ENCODE measurements at places on chromosomes 2 and 18.

GRCh38 chr2:74862020-74862964 is 28.4 kb downstream of the HK2 start:
- no peak for DNase-seq

- peak; percentile 53 for DNase-seq
Observed at GRCh38 chr2:48016225-48017019, 110.1 kb upstream of the FBXO11 start.

GRCh38 chr18:13618760-13619438 is 107.5 kb downstream of the FAM210A start:
- no peak for DNase-seq

DNA sequence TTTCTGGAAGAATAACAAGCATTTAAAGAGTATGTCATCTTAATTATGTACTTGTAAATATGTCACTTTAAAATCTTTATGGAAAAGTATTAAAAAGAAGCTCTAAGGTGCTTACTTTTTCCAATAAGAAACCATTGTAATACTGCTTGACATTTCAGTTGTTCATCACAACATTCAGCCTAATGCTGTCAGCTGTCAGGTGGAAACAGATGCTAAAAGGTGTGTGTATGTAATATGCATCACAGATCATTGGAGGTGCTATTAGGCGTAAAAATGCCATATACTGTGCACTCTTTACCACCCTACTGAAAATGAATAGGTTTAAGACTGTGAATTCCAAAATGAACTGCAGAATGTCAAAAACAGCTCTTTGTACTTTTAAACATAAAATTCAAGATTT is 40.3 kb downstream of the METTL8 start:
- no peak for DNase-seq

DNA sequence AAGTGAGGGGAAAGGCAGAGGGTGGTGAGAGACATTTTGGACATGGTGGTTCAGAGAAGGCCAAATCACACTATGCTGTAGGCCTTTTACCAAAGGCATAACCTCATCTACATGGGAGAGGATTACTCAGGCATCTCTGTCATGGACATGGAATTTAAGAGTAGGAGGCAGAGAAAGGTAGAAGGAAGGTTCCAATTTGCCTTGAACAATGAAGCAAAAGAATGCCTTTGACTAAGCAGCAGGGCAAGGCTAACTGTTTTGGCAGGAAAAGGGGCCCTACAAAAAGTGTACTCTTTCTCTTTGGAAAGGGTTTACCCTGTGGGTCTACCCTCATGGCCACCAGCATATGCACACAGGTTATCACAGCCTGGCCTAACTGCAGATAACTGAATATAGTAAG is 45.6 kb upstream of the RNU4ATAC start:
- no peak for DNase-seq

- DNase-seq = no peak
Observed at GRCh38 chr2:31420936-31421335, 6.4 kb upstream of the XDH start.

DNA sequence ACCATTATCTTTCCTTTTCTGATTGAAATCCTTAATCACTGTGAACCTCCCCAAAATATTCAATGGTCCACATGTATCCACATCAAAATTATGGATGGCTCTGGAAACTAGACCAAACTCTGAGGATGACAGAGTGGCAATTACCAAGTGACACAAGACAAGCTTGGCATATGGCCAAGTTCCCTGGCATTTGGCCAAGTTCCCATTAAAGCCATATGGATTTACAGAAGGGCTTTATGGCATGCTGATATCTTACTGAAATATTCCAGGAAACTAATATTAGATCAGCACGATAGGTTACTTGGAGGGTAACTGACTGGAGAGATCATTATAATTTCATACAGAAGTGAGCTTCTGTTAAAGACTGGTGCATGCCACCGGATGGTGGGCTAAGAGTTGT is 21.9 kb upstream of the CERS6 start:
- no peak for DNase-seq

- peak; percentile 38 for DNase-seq
Observed at GRCh38 chr2:8534729-8535468, 147.0 kb upstream of the ID2 start.

- DNase-seq = no peak
Observed at GRCh38 chr2:191481305-191482070, 196.4 kb upstream of the NABP1 start.

DNA sequence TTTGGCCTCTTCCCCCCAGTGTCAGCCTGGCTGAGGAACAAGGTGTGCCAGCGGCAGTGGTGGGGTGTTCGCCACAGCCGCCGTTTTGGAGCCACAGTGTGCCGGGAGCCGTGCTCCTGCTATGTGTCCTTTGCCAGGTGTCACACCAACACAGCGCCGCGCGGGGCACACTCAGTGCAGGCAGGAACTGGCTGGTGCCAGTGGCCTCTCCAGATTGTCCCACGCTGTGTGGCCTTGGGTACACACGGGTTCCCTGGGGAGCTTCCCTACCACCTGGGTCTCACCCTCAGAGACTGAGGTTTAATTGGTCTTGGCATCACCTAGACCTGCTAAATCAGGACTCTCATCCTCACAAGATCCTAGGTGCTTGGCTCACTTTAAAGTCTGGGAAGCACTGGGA is 171.6 kb downstream of the LDLRAD4 start:
- no peak for DNase-seq

DNA sequence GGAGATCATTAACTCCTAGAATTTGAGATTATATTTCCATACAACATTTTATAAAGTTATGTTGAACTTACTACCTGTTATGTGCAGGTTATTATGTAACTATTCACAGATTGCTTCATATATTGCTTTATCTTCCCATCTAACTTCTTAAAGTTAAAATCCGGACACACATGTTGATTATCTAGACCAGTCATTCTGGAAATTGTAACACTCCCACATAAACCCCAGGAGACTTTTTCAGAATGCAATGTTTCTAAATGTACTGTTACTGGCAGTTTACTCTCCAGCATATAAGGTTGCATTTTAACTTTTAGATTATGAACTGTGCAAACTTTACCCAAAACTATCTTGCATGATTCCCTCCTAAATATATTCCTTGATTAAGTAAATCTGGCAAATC is 70.5 kb upstream of the FAM117B start:
- DNase-seq = no peak

DNA sequence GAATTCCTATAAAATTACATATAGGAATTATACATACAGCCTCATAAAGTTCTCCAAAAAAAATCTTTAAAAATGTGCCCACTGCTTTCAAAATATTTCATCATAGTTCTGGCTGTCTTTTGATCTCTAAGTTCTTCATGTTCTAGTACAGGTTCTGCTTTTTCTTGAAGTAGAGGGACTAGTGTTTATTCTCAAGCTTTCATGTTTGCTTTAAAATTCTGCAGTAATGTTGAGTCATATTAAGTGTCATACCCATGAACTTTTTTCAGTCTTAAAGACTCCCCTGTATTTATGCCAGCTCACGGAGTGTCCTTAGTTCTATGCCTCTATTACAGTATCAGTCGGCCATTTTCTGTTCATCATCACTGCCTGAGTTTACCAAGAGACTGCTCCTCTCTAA is 54.8 kb upstream of the CCDC141 start:
- DNase-seq = no peak

DNA sequence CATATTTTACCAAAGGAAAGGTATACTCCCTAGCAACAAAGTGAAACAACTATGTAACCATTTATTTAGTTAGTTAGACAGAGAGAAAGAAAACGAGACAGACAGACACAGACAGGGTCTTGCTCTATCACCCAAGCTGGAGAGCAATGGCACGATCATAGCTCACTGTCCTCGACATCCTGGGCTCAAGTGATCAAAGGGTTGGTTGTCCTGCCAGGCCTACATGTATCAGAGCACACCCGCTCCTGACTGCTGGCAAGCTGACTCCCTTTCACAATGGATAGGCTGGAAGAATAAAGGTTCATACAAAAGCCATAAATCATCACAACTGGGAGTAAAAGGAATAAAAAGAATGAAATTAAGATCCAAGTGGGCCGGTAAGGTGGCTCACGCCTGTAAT is 53.5 kb downstream of the ATL2 start:
- no peak for DNase-seq

DNA sequence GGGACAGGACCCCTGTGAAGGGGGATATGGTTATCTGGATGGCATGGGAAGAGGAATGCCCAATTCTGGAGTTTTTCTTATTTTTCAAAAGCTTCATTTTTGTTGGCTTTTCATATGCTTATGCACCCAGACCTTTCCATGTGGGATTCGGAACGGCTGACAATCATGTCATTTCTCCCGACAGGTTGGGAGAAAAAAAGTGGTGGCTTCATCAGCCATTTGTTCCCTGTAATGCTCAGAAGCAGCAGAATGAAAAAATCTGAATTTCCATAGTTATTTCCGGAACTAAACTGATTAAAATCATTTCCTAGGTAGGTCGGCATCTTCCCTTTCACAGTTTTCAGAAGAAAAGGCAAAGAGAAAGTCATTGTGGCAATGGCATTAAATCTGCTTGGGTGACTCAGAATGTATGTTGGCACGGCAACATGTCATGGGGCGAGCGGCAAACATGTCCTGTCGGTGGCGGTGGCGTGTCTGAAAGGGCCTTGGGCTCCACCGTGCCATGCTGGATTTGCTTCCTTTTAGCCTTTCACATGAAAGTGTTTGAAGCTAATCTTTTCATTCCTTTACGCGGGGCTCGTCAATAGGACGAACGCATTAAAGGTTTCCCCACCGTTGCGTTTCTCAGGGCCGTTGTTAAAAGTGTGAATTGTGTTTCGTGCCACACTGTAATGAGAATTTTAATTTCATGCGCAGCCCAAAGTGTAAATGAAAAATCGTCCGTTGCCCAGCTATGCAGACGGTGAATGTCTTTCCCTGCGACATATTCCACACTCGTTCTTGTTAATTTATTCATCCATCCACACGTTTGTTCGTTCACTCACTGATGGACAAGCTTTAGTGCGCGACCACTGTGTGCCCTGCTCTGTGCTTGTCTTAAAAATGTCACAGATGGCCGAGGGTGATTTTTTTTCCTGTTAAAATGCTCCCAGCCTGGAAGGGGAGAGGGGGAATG is 18.5 kb downstream of the ACKR3 start:
- no peak for DNase-seq

DNA sequence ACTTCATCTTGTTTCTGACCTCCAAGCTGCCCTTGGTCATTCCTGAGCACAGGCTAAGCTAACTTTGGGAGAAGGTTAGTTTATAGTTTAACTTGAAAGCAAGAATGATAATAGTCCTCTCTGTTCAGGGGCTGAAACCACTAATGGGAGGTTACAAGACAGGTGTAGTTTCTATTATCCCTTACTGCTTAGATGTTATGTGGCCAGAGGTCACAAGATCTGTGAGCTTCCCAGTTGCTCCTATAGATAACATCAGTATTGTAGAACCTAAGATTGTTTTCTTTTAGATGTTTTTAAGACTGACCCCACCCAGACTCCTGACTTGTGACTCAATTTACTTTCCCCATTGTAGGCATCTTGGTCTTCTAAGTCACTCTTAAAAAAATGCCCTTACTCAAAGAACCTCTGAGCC is 94.8 kb upstream of the LPIN2 start:
- DNase-seq = no peak

DNA sequence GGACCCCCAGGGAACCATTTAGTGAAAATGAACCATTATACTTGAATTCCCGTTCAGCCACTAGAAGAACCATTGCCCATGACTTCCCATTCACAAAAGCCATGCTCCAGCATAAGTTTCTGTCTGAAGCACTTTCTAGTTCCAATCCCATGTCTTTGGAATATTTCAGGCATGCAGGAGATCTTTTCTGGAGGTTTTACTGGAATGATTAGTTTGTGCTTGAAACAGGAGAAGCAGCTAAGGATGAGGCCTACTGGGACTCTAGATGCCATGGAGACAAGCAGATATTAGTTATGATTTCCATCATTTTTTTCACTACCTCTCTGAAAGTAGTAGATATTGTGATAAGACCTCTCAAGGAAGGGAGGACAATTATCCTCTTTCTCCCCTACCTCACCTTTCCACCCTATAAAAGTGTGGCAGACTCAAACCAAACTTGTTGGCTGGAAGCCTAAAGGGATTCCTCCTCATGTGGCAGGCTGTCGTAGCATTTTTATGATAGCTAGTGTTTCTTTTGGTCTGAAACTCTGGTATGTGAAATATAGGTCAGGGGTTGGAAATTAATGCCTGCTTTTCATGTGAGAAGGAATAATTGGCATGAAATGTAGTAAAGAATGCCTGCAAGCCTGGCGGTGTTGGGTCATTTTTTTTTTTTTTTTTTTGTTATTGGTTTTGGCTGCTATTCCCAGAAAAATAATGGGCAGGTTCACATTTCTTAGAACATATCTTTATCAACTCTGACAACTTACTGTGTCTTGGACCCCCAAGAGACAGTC is 29.3 kb upstream of the MMADHC start:
- DNase-seq = no peak

- DNase-seq = no peak
Observed at GRCh38 chr2:218708086-218708485, 2.5 kb upstream of the TTLL4 start.

DNA sequence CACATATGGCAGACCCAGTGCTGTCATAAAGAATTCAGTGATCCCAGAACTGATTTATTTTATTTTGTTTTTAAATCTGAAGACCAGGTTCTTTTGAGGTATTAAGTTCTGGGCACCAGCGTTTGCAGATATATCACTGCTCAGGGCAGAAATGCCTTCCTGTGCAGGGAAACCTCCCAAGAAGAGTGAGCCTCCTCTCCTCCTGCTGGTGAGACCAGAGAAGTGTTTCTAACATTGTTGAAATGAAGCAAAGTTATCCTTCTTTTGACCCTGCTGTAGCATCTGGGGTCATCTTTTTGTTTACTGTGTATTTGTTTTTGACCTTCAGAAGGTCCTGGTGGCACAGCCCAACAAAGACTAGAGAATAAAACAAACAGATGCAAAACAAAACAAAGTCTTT is 94.0 kb downstream of the AQP4 start:
- DNase-seq = peak; percentile 45

GRCh38 chr2:31770741-31771140 is 190.0 kb upstream of the SRD5A2 start:
- DNase-seq = no peak

DNA sequence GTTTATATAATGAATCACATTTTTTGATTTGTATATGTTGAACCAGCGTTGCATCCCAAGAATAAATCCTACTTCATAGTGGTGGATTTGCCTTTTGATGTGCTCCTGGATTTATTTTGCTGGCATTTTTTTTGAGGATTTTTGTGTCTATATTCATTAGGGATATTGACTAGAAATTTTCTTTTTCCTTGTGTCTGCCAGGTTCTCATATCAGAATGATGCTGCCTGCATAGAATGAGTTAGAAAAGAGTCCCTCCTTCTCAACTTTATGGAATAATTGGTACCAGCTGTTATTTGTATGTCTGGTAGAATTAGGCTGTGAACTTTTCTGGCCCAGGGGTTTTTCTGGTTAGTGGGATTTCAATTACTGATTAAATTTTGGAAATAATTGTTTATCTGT is 457.4 kb upstream of the DSEL start:
- DNase-seq = no peak

- no peak for DNase-seq
Observed at GRCh38 chr18:57744211-57744694, 58.9 kb downstream of the ATP8B1 start.

- DNase-seq = no peak
Observed at GRCh38 chr2:180523621-180524340, 456.6 kb upstream of the UBE2E3 start.

Measured in iPS-NIHi11 (cell line).